ENCODE measurements at places on chromosomes 1 and 21. TPM values are rescaled to one million over a fixed set of nuclear protein-coding genes. Genes with fewer than 3 reads are reported as not detected.

Gene NPR1
- 11.5 TPM for total RNA-seq

Gene OR10J1
- not detected for total RNA-seq

Gene OVAAL
- 2.3 TPM for total RNA-seq

Gene HUNK
- 0.05 TPM for total RNA-seq

Gene PRR9
- not detected for total RNA-seq

Gene CR1L
- not detected for total RNA-seq

Gene DMRTA2
- not detected for total RNA-seq

Gene CASZ1
- total RNA-seq = 72.7 TPM

Gene APOBEC4
- total RNA-seq = not detected

Gene SPATA17
- total RNA-seq = 0.62 TPM

Gene OR2T2
- total RNA-seq = not detected

Gene RAB3B
- total RNA-seq = not detected

Gene CLDN17
- total RNA-seq = not detected

Gene PDC
- not detected for total RNA-seq

Gene C1orf141
- total RNA-seq = not detected

Gene SLAMF9
- total RNA-seq = not detected

Gene OR2T11
- not detected for total RNA-seq

Gene GNAT2
- total RNA-seq = not detected

Gene TUFT1
- total RNA-seq = 8.8 TPM

Gene UBE2U
- total RNA-seq = 3.0 TPM

Gene ATF3
- 60.2 TPM for total RNA-seq

Gene PEX10
- 26.0 TPM for total RNA-seq

Gene KRTAP21-2
- total RNA-seq = not detected

Gene GPR37L1
- total RNA-seq = not detected

Gene RABGGTB
- total RNA-seq = 68.4 TPM

Gene ZBTB7B
- 25.7 TPM for total RNA-seq

Gene CDK18
- 181 TPM for total RNA-seq

Gene OR2L2
- not detected for total RNA-seq

Gene LRRC39
- 149 TPM for total RNA-seq

Gene FAM72C
- total RNA-seq = 0.37 TPM

Gene IQGAP3
- 1.0 TPM for total RNA-seq

Gene CLCNKA
- total RNA-seq = 0.33 TPM

Gene NCDN
- total RNA-seq = 31.0 TPM

Gene FCGR2B
- 40.9 TPM for total RNA-seq

Gene CD101
- total RNA-seq = 1.7 TPM

Gene HEYL
- 21.5 TPM for total RNA-seq

Gene ARHGEF19
- 1.5 TPM for total RNA-seq

Gene FAM163A
- total RNA-seq = not detected

Gene KTI12
- total RNA-seq = 3.0 TPM

Gene BTBD8
- total RNA-seq = 3.9 TPM

Gene KIF17
- 4.2 TPM for total RNA-seq

Gene PLA2G2C
- not detected for total RNA-seq

Gene STUM
- 0.36 TPM for total RNA-seq

Gene KCNJ9
- not detected for total RNA-seq

Gene ANP32E
- total RNA-seq = 49.1 TPM

Gene PSEN2
- 17.7 TPM for total RNA-seq

Gene URB1
- total RNA-seq = 11.6 TPM

Gene KRTAP19-3
- not detected for total RNA-seq

Gene OLFM3
- total RNA-seq = not detected

Gene LCE3D
- total RNA-seq = not detected

Gene STRIP1
- 18.1 TPM for total RNA-seq

Gene CACNA1E
- total RNA-seq = 9.1 TPM

Gene PATJ
- total RNA-seq = 93.3 TPM

Gene TCEA3
- total RNA-seq = 73.8 TPM

Gene MLLT11
- 7.3 TPM for total RNA-seq

Gene ADAM30
- not detected for total RNA-seq

Gene GJA5
- 13.1 TPM for total RNA-seq

Gene NEK7
- total RNA-seq = 209 TPM
